GF-D8 (cell line): ENCODE measurements at places on chromosomes 11 and 22.

DNA sequence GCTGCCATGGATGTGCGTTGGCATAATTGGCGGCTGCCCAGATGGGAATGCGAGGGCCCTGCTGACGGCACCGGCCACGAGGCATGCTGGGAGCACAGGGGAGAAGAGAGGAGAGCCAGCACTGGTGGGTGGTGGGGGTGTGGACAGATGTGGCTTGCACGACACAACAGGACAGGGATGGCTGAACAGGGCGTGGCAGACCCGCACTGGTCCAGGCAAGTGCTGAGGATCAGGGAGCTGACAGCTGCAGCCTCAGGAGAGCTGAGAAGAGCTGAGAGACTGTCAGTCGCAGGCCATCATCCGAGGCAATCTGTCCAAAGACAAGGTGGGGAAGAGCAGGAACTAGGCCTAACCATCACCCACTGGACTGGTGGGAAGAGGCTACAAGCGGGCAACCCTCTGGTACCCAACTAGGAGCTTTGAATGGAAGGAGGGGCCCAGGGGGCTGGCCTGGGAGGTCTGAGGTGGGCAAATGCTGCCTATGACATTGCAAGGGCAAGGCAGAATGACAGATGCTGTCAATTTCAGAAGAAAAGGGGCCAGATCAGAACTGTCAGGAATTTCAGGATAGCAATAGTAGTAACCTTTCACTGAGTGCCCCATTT lies 2.4 kb downstream of the GNB1L start:
- no peak for DNase-seq

- DNase-seq = no peak
Observed at GRCh38 chr11:64556044-64556720, 34.8 kb upstream of the SLC22A12 start.

DNA sequence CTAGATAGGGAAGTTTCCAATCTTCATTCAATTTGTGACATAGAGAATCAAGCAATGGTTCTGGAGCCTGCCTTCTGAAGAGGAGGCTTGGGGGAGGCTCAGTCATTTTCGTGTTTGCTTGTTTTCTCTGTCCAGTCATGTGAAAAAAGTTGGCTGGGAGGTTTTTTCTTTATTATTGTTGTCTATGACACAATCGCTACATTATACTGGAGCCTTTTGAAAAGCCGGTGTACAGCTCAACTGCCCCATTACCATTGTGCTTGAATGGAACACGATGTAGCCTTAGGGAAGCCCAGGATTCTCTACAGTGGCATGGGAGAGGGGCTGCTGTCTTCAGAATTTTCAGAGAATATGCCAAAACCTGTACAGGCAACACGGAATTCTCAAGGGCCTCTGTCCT lies 57.9 kb upstream of the NCAM1 start:
- DNase-seq = no peak

DNA sequence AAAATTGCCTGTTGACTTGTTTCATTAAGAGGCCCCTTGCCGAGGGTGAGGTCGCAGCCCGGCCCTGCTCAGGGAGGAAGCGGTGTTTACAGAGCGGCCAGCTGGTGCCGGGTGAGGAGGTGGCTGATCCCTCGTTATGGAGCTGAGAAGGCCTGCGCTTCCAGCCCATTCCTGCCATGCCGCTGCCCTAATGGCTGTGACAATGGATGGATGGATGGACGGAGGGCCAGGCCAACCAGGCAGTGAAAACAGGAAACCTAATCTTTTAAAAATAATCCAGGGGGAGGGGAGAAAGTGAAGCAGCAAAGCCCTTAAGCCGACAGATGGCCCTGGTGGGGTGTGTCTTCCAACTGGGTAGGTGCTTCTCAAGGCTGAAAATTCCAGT lies 38.5 kb downstream of the BCR start:
- DNase-seq = peak; percentile 51

DNA sequence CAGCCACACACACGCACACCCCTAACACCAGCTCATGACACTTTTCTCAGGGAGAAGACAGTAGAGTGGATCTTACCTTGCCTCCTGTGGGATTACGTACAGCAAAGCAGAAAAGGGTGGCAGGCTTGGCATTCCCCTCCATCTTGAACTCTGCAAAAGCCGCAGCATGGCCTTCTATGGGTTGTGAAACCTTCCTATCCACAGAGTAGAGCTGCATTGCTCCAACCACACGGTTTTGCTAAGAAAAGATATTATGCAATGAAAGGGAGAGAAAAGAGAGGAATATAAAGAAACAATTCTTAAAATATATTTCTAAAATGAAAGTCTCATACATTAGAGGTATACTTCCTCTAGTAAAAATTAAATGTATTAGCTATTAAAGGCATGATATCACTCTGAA lies 48.8 kb downstream of the CLTCL1 start:
- DNase-seq = peak; percentile 81

DNA sequence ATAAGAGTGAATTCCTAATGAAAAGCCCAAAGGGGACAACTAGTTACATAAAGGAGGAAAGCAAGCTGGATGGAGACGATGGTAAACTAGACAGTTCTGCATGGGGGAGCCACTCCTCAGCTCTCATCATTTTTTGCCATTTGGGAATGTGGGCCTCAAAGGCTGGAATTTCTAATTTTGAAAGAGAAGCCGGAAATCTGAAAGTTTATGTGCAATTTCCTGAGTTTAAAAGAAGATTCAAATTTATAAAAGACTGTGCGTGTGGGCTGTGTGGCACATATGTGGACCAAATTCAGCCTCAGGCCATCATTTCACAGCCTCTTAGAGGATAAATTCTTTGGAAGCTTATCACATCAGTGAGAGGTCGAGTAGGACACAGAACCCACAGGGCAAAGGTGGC lies 18.3 kb upstream of the CRY2 start:
- no peak for DNase-seq

- DNase-seq = no peak
Observed at GRCh38 chr11:58647141-58647699, 24.8 kb downstream of the CNTF start.

GRCh38 chr11:109433753-109434256 lies 11.8 kb downstream of the C11orf87 start:
- no peak for DNase-seq

DNA sequence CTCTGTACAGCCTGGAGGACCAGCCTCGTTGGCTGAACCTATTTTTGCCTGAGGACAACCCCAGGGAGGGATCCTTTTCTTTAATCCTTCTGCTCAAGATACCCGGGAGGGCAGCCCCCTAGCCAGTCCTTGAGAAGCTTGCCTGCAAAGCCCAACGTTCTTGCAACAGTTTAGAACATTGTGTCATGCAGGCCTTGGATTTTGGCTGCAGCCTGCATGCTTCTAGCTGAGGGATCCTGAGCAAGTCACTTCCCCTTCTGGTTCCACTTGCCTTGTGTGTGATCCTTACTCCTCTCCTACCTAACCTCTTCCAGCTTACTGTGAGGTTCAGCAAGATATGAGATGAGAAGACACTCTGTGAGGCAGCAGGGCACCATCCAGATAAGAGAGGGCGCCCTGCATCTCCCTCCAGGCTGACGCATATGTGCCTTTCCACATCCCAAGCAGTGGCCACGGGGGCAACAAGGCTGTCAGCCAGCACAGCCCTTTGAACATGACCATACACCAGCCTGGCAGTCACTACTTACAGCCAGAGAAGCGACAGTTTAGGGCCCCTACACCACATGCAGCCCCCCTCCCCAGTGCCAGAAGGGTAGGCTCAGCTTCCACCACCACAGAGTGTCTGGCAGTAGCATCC lies 76.1 kb downstream of the C11orf58 start:
- no peak for DNase-seq

DNA sequence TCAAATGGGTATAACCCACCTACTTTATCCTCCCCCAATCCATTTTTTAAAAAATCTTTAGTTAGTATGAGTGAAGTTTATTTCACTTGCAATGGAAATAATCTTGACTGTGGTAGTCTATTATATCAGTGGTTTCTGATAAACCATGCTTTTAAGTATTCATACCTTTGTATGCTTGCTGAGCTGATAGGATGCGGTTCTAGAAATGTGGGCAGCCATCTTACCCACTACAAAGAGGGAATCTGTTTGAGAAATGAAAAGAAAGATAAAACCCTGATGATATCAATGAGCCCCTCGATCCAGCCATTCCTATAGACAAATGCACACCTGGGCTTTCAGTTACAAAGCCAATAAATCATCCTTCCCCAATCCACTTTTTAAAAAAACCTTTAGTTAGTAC lies 13.8 kb upstream of the PVALB start:
- no peak for DNase-seq

- no peak for DNase-seq
Observed at GRCh38 chr11:34104680-34105078, 750 bp upstream of the NAT10 start.

- DNase-seq = no peak
Observed at GRCh38 chr22:20095521-20095920, 15.5 kb downstream of the DGCR8 start.

- no peak for DNase-seq
Observed at GRCh38 chr11:100640646-100641045, 46.4 kb upstream of the ARHGAP42 start.

DNA sequence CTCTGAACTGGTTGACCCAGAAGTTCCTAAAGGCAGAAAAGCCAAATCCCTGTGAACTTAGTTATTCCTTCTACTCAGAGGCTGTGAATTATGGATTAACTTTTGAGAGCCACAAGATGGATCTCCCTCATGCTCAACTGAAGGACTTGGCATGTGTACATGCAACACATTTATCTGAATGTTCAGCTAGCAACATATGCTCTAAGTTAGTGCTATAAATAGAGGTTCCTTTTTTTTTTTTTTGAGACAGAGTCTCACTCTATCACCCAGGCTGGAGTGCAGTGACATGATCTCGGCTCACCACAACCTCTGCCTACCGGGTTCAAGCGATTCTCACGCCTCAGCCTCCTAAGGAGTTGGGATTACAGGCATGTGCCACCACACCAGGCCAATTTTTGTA lies 40.1 kb downstream of the EIF4ENIF1 start:
- no peak for DNase-seq

DNA sequence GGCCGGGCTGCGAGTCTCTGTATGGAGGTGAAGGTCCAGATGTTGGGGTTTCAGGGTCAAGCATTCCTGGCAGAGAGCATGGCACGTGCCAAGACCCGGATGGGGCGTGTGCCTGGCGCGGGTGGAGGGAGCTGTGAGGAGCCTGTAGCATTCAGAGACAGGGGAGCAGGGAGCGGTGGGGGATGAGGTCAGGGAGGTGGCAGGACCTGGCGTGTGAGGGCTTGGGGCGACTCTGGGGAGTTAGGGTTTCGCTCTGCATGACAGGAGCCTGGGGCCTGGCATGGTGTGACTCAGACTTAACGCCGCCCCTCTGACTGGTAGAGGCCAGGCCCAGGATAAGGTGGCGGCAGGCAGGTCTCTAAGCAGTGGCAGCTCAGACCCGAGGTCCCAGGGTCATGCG lies 103.0 kb downstream of the KCNQ1 start:
- DNase-seq = no peak

GRCh38 chr22:36765943-36766450 lies 9.9 kb downstream of the IFT27 start:
- no peak for DNase-seq

DNA sequence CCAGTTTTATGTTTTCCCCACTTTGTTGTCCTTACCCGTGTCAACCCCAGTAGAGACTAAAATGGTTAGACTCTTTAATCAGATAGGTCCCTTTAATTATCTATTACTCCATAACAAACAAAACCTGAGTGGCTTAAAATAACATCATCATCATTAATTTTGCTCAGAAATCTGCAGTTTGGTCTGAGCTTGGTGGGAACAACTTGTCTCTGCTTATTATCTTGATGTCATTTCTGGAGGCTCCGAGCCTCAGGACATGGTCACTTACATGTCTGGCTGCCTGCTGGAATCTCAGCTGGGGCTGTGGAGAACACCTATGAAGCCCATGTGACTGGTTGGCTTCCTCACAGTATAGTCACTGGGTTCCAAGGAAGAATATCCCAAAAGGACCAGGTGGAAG lies 26.7 kb downstream of the UVRAG start:
- DNase-seq = no peak

DNA sequence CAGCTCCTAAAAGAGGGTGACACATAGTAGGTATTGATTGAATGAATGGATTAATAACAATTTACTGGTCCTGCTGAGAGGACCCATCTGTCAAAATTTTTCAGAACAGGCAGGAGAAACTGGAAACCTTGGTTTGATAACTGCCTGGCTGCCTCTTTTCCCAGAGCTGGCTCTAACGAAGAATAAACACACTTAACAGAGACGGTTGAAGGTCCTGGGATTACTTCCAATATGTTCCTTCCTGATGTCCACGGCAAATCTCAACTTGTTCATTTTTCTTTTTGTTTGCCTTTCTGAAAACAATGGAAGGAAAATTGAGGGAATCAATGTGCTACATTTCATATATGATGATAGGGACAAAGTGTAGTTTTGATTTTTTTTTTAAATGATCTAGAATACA lies 76.5 kb upstream of the SYT13 start:
- DNase-seq = no peak

DNA sequence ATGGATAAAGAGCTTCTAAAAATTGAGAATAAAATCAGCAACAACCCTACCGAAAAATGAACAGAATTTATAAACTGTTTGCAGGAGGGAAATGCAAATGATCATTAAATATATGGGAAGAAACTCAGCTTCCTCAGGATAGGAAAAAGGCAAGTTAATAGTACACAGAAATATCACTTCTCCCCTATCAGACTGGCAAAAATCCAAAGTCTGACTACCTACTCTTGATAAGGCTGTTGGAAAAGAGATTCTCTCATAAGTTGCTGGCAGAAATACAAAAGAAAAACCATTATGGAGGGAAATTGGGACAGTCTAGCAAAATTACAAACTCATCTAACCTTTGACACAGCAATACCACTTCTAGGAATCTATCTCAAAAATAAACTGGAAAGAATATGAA lies 100.9 kb upstream of the LDLRAD3 start:
- DNase-seq = no peak

DNA sequence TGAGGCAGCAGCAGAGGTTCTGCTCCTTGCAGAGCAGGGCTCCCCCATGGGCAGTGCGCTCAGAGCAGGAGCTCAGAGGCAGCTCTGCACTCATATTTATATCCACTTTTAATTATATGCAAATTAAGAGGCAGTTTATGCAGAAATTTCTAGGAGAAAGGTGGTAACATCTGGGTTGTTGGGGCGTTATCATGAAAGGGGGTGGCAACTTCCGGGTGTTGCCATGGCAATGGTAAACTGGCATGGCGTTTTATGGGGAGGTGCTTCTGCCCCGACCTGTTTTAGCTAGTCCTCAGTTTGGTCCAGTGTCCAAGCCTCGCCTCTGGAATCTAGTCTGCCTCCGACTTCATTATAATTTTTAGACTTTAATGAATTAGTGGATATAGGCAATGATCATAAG lies 1191.7 kb downstream of the TBC1D22A start:
- DNase-seq = no peak

DNA sequence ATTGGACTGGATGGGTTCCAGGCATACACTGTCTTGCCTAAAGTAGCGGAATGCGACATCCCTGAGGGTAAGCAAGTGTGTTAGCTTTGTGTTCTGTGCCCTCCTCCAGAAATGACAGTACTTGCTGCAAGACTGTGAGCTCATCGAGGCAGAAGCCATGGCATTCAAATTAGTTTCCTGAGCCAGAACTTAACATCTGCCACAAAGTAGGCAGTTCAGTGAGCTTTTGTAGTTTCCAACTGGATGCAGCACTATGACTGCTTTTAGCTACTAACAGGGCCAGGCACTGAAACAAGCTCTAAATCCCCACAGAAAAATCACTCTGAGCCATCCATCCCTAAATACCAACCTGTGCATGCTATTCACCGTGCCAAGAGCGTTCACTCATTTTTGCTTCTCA lies 1.2 kb upstream of the FAR1 start:
- no peak for DNase-seq

- no peak for DNase-seq
Observed at GRCh38 chr11:84724256-84724655, 902.9 kb downstream of the DLG2 start.

- DNase-seq = no peak
Observed at GRCh38 chr11:39678996-39679395, 1780.5 kb downstream of the LRRC4C start.
